ENCODE measurements at places on chromosomes 2 and 18. TPM values are rescaled to one million over a fixed set of nuclear protein-coding genes. Genes with fewer than 3 reads are reported as not detected.

DNA sequence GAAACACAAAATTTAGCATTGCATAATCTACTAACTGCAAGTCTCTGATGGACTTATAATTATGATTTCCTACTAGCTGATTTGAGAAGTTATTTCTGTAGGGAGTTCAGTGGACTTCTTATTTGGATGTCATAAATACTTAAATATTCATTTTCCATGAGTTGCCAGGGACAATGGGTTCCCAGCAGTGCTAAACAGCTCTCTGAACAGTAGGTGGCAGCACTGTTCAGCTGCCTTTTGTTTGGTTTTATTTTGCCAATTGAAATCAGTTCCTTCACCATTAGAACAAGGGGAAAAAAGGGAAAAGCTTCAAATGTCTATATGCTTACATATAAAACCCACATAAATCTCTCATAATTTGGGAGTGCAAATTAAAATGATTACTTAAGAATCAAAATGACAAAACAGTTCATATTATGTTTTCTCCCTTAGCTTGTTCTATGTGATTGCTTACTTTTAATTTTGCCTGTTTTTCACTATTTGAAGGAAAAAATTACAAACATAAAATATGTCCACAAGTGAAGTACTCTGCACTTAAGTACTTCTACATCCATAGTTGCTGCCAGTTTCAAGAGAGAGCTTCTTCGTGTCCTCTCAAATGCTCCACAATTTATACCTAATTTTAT is 898.9 kb downstream of the CPS1 start:
- DNase-seq: peak; percentile 58

Gene PLEK
- not detected for total RNA-seq

Gene GPR39
- 3.8 TPM for total RNA-seq

Gene C2orf80
- not detected for total RNA-seq

Gene FAM124B
- total RNA-seq: not detected

Gene FBXO15
- total RNA-seq: 0.22 TPM

DNA sequence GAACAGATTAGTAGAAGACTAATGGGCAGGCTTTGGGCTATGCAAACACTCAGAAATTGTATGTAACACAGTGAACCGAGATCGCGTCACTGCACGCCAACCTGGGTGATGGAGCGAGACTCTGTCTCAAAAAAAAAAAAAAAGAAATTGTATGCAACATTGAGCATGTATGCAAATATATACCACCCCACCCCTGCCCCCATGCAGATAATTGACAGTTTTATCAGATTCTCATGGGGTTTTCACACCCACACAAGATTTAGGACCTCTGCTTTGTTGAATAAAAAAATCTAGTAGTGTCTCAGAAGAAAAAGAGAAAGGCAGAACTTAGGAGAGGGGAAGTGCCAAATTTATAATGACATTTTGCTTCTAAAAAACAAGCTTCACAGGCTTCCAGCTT is 131.6 kb upstream of the FN1 start:
- no peak for DNase-seq

DNA sequence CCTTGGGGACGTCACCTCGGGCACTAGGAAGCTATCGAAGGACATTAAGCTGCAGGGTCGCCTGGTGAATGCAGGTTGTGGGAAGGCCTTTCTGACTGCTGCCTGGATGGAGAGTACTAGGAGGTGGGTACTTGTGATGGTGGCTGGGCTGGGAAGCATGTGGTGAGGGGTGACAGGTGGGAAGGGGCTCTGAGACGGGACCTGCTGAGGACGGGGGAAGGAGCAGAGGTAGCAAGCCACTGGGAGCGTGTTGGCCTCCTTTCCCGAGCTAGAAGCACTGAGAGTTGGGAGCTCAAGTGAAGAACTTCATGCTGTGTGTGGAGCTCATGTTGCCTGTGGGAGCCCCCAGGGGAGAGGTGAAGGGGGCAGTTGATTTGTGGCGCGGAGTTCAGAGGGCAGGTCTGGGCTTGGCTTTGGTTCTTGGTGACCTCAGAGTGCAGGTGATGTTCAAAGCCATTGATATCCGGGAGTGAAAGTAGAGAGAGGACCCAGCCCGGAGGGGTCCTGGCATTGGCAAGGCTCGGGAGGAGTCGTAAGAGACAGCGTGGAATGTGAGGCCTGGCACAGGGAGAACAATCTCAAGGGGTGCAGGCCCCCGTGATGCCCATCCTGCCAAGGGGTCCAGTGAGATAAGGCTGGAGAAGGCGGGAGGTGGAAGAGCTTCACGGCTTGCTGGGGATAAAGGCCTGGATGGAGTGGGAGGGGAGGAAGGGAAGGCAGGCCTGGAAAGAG is 13.2 kb downstream of the MROH2A start:
- DNase-seq: no peak

- DNase-seq: peak; percentile 55
Measured at GRCh38 chr2:136378712-136379595, 261.0 kb upstream of the CXCR4 start.

Gene ARMC9
- total RNA-seq: 15.1 TPM

DNA sequence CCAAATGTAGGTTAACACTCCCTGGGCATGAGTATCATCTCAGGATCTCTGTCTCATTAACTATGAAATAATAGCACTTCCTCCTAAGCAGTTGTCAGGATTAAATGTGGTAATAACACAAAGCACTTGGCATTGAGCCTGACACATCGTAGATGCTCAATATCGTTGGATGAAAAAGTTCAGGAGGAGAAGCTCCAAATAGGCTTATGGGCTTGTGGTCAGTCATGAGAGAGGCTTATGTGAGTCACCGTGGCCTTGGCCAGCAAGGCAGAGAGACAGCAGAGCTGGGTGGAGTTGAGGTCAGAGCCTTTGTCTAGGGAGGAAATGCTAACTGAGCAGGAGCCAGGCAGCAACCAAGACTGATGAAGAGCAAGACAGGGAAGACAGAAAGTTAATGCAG is 68.3 kb upstream of the PPM1B start:
- peak; percentile 96 for DNase-seq

DNA sequence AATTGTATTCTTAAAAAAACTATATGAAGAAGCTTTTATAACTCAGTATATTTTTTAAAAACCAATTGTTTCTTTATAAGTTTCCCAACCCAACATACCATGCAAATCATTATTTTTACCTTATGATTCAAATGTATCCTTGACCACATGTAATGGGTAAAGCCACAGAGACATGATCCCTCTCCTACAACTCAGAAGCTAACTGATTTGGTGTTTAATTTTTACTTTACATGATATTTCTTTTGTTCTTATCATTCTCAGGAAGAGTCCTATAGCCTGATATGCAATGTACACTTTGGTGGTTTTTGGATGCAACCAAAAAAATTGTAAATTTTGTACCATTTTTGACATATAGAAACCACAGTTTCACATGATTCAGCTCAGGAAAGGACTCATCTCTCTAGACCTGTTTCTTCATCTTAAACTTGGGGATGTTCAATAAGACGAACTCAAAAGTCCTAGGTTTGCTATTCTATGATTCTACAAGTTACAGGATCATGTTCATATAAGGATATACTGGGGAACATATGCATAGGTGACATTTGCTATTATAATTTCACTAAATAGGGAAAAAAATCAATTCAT is 85.2 kb upstream of the RBBP8 start:
- peak; percentile 52 for DNase-seq

DNA sequence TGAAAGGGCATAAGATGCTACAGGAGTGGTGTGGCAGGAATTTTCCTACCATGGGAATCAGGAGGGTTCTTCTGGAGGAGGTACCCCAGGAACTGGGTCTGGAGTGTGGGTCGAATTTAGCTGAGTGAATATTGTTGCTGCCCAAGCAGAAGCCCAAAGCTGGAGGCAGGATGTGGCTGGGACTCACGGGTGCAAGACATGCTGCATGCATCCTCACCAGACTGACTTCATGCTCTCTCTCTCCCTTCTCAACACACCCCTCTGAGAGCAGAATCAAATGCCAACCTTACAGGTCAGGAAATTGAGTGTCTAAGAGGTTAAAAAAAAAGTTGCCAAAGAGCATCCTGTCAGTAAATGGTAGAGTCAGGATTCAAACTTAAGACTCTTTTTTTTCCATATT is 78.8 kb upstream of the TTC39C start:
- no peak for DNase-seq
